ENCODE measurements at places on chromosomes 3 and 15. TPM values are rescaled to one million over a fixed set of nuclear protein-coding genes. Genes with fewer than 3 reads are reported as not detected.

Gene MNS1
- total RNA-seq: not detected

Gene NME9
- 6.8 TPM for total RNA-seq

Gene BFSP2
- total RNA-seq: not detected

Gene TLR9
- 0.93 TPM for total RNA-seq

All from activated T-helper 17 cell treated with anti-CD3 and anti-CD28 coated beads, Interleukin-2, amount 50 U/mL, for 72 hours (primary cell).